ENCODE measurements at places on chromosomes 16 and 17. TPM values are rescaled to one million over a fixed set of nuclear protein-coding genes. Genes with fewer than 3 reads are reported as not detected.

GRCh38 chr16:70706948-70707465 lies 21.2 kb upstream of the MTSS2 start:
- peak; percentile 66 for DNase-seq

GRCh38 chr17:42342242-42343008 lies 45.8 kb downstream of the STAT3 start:
- no peak for DNase-seq

GRCh38 chr16:49576941-49577340 lies 203.3 kb downstream of the C16orf78 start:
- DNase-seq: no peak

- DNase-seq: peak; percentile 78
These were observed 9.7 kb downstream of the NXN start for GRCh38 chr17:969811-970355.

DNA sequence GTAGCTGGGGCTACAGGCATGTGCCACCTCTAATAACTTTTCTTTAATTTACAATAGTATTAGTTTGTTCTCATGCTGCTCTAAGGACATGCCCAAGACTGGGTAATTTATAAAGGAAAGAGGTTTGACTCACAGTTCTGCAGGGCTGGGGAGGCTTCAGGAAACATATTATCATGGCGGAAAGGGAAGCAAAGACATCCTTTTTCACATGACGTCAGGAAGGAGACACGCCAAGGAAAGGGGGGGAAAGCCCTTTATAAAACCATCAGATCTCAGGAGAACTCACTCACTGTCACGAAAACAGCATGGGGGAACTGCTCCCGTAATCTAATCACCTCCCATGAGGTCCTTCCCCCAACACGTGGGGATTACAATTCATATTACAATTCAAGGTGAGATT lies 18.3 kb downstream of the IL4R start:
- no peak for DNase-seq

GRCh38 chr16:81544261-81544660 lies 99.7 kb downstream of the CMIP start:
- DNase-seq: no peak

- DNase-seq: no peak
These were observed 11.6 kb downstream of the ZNF423 start for GRCh38 chr16:49844359-49844758.

DNA sequence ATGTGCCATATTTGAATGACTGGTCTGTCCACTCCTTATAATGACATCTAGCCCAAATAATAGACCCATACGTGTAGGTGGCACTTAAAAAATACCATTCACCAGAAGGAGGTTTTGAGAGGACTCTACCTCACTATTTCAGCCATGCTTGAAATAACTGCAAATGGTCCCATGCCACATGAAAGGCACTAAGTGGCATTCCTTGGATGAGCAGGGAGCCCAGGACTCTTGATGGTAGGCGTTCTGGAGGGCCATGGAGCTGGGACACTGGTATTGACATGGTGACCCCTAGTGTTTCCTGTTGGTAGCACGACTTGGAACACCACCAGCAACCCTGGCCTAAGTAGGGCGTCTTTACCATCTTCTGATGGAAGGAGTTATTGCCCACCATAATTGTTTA lies 148.7 kb upstream of the ZFHX3 start:
- DNase-seq: peak; percentile 46

GRCh38 chr16:89974870-89975269 lies 26.3 kb downstream of the DEF8 start:
- DNase-seq: no peak

DNA sequence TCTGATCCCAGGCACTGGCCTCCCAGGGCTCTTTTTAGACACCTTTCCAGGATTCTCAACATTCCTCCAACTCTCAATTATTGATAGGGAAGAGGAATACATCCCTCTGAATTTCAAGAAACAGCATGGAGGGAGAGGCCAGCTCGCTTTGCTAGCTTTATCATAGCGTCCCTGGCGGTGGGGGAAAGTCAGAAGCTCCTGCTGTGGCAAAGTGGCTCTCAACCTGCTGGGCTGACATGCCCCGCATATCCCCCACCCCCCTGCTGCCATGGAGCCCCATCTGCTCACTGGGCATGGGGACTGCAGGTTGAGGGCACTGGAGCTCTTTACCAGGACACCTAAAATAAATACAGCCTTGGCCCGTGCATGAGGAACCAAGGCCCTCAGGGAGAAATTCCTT lies 140.3 kb downstream of the SLC39A11 start:
- DNase-seq: no peak

- no peak for DNase-seq
These were observed 7.0 kb downstream of the ZNF213 start for GRCh38 chr16:3141781-3142311.

- DNase-seq: no peak
These were observed 96.2 kb downstream of the RAP1GAP2 start for GRCh38 chr17:2892305-2892971.

GRCh38 chr17:57517632-57518456 lies 227.3 kb downstream of the CCDC182 start:
- DNase-seq: no peak

GRCh38 chr17:76599694-76600460 lies 14.2 kb upstream of the ST6GALNAC2 start:
- peak; percentile 48 for DNase-seq

- no peak for DNase-seq
These were observed 18.2 kb downstream of the WFDC1 start for GRCh38 chr16:84312783-84313382.

DNA sequence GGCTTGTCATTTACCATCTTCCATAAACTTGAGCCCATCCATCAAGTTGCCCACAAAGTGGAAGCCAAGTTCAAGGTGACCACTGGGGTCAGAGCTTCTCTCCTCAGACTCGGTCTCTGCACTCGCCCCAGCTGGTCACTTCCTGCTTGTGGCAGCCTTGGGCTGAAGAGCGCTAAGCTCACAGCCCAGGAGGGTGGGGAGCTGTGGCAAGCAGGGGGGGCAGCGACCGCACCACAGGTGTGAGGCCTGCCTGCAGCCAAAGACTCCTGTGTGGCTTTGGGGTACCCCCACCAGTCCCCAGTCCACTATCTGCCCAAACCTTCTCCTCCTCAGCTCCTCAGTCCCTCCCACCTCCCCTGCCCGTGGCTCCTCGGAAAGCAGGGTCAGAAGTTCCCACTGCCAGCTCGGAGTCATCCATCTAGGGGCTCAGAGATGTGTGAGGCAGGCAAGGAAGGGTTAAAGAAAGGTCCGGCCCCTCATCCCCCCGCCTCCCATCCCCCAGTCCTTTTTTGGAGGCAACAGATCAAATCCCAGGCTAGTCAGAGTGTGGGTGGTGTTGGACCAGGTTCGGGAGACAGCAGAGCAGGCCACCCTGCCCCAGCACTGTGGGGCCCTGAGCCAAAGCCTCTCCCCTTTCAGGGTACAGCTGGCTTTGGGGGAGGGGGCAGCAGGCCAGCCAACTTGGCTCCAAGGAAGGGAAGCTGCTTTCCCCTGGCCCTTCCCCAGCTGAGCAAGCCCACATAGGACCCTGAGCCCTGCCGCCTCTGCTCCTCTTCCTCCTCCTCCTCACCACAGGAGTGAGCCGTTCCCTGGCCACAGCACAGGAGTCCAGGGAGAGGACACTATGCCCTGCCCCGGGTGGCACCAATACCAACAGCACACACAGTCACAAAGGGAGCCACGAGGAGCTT lies 3.2 kb downstream of the CSF3 start:
- DNase-seq: peak; percentile 94

- no peak for DNase-seq
These were observed 37.3 kb downstream of the SMARCE1 start for GRCh38 chr17:40610359-40610758.

GRCh38 chr17:81396278-81396721 lies 1.0 kb downstream of the BAHCC1 start:
- peak; percentile 50 for DNase-seq

DNA sequence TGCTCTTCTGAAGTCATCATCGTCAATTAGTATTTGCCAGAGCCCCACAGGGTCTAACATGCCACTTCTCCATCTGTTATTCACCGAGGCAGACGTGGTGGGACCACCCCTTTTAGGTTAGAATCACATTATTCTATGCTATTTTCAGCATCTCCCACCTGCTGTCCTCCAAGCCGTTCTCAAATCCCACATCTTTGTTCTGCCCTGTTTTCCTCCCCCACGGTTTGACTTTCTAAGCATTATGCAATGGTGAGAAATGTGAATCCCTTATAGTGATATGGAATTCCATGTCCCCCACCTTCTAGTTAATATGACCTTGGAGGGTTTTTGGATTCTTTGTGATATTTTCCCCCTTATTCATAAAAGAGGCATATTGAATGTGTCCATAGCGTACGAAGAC lies 634.1 kb upstream of the RBFOX1 start:
- DNase-seq: no peak

DNA sequence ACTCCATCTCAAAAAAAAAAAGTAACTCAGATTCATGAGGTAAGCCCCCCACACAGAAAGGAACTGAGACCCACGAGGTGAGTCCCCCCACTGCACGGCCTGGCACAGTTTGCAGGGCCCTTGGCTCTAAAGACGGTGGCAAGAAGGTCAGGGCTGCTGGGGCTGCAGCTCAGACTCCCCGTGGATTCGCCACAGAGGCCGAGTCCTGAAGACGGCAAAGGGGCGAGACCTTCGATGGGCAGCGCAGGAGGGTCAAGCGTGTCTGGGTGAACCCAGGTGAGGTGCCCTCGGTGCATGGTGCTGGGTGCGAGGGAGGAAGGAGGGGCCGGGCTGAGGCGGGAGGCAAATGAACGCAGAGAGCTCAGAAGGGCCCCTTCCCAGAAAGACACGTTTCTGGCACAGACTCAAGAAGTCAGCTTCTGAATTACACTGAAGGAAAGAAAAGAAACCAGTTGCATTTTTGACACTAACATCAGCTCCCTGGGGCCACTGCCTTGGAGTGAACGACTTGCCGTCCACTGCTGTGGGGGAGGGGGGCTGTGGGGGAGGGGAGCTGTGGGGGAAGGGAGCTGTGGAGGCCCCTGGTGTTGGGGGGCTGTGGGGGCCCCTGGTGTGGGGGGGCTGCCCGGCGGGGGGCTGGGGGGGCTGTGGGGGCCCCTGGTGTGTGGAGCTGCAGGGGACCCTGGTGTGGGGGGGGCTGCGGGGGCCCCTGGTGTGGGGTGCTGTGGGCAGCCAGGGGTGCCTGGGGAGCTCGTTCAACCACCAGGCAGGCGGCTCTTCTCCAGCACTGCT lies 69.8 kb upstream of the METRNL start:
- peak; percentile 63 for DNase-seq

DNA sequence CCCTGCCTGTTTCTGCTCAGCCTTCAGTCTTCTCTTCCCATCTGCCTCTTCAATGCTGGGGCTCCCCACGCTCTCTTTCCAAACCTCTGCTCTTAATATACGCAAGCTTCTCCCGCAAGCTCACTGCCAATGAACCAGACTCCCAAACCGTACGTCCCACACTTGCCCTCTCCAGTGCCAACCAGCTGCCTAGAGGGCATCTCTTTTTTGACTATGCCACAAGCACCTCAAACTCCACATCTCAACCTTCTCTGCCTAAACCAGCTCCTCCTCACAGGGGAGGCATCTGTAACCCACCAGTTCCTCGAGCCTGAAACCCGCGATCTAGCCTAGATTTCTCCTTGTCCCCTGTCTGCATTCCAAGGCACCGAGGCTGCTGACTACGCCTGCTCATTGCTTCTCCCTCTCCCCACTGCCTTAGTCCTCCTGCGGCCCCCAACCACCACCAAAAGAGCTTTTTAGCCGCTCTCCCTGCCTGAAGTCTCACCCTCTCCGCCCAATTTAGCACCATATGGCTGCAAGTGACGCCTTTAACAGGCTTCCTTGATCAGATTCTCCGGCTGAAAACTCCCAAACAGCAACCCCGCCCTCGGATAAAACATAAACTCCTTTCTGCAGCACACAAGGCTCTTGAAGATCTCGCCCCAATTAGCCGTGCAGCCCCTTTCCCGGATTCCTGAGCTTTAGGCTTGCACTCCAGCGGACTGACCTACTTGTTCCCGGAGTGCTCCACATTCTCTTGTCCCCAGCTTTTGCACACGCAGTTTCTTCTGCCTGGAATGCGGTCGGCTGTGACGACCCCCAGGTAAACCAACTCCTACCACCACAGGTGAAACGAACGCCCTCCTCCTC lies 1.5 kb downstream of the GGA2 start:
- peak; percentile 55 for DNase-seq

GRCh38 chr17:79242873-79243602 lies 168.4 kb downstream of the ENGASE start:
- DNase-seq: no peak

DNA sequence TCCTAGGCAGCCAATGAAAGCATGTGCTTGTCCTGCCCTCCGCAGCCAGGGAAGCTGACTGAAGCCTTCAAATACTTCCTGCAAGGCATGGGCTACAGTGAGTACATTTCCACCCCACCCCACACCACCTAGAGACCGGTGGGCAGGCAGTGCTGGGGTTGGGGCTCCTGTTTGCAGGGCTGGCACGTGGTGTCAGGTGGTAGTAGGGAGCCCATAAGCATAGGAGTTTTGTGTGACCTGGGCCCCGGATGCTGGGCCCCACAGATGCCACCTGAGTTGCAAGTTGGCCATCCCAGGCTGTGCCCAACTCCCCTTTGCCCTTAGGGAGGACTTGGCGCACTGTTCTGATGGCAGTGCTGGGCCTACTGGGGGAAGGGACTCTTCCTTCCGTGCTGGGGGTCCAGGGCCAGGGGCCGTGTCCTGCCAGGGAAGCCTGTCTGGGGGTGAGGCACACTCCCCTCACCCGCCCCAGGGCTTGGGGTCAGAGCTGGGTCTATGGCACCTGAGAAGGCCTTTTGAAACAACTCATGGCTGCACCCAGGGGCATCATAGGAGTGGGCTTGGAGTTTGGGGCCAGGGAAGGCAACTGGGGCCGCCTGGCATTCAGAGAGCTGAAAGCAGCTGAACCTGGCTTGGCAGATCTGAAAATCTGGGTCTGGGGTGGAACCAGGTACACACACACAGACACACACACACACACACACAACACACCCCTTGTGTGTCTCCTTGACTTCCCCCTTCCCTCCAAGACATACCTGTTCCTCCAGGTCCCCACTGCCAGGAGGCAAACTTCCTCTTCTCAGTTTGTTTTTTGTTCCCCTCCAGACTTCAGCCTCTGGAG lies 5.8 kb upstream of the SETD6 start:
- DNase-seq: no peak

DNA sequence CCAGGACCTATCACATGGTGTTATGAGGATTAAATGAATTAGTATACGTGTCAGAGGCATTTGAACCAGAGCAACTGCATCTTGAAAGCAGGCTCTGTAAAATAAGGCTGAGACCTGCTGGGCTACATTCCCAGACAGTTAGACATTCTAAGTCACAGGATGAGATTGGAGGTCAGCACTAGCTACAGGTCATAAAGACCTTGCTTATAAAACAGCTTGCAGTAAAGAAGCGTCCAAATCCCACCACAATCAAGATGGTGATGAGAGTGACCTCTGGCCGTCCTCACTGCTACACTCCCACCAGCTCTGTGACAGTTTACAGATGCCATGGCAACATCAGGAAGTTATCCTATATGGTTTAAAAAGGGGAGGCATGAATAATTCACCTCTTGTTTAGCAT lies 71.8 kb downstream of the IRF8 start:
- no peak for DNase-seq

GRCh38 chr17:82245134-82246039 lies 16.5 kb downstream of the SLC16A3 start:
- DNase-seq: no peak

The WNK4 gene
- not detected for total RNA-seq

The CBLN1 gene
- 6.1 TPM for total RNA-seq

The KIF2B gene
- not detected for total RNA-seq

The CALB2 gene
- total RNA-seq: 0.31 TPM

The ZPBP2 gene
- total RNA-seq: not detected

The CDH11 gene
- total RNA-seq: 60.6 TPM

The PTX4 gene
- total RNA-seq: 1.5 TPM

The KCNH6 gene
- 0.31 TPM for total RNA-seq

The ADAMTS18 gene
- total RNA-seq: 9.2 TPM

The UNC13D gene
- 82.3 TPM for total RNA-seq

The EEF2KMT gene
- total RNA-seq: 5.2 TPM

The AIPL1 gene
- 0.31 TPM for total RNA-seq

The OR1G1 gene
- total RNA-seq: not detected

The TAT gene
- not detected for total RNA-seq

The CACNG3 gene
- total RNA-seq: not detected

Data from tongue (tissue), 3 donors.